PC-9 (cell line): ENCODE measurements at places on chromosomes 6 and 20. TPM values are rescaled to one million over a fixed set of nuclear protein-coding genes. Genes with fewer than 3 reads are reported as not detected.

DNA sequence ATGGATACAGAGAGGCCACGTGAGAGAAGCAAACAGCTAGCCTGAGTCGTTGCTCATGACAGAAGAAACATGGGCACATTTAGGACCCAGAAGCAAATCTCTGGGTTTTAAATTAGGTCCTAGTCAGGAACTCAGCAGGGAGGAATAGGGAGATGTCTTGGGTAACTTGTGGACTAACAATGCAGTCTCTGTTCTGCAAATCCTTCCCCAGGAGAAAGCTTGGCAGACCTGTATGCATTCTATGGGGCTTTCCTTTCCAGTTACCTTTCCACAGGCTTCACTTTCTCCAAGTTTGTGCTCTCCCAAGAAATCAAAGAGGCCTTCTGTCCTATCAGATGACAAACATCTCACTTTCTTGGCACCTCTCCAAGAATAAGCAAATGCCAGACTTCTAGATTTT is 47.2 kb upstream of the PLCB4 start:
- DNase-seq, result peak; percentile 49

- no peak for DNase-seq
Measured at GRCh38 chr20:55934146-55934545, 71.2 kb downstream of the CBLN4 start.

DNA sequence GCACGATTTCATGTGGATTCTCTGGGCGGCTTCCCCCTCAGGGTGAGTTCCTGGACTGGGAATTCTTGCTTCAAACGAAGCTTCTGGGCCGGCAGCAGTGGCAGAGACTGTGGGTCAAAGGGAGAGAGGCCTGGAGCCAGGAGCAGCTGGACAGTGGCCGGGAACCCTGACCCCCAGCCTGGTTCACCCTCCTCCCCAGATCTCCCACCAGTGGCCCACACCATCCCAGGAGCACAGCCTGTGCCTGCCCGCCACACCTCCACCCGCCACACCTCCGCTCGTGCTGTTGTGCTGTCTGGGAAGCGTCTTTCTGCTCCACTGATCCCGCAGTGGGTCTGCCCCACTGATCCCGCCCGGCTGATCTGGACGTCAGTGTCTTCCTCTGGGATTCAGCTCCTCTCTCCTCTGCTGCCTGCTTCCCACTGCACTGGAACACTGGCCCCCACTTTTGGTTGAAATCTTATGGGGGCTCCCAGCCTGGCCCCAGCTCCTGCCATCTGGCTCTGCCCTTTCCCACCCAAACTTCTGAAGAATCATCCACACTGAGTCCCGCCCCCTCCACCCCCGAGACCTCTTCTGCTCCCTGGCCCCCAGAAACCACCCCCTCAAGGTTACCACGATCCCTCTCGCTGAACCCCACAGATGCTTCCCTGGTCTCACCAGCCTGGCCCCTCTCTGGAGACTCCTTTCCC is 9.8 kb downstream of the ZBP1 start:
- DNase-seq, result no peak

- no peak for DNase-seq
Measured at GRCh38 chr6:157260735-157261410, 62.4 kb downstream of the TMEM242 start.

The IP6K3 gene
- not detected in 2 replicates for total RNA-seq

DNA sequence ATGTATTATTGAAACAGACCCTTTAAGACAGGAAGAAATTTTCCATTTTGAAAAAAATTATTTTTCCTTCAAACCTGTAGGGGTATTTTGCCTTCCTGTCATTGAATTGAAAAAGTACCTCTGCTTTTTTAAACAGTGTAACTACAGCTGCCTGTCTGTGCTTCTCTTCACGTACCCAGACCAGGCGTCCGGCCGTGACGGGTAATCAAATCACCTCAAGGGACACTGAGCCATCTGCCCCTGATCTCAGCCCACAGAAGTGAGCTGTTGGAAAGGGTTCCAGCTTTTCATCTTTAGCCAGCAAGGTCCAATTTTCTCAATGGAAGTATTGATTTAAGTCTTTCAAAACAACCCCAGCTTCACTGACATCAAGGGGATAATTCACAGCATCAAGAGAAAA is 58.0 kb downstream of the SLC35D3 start:
- DNase-seq, result no peak

The RIPPLY2 gene
- total RNA-seq, result not detected in 2 replicates

- no peak for DNase-seq
Measured at GRCh38 chr6:3715285-3715684, 36.2 kb downstream of the PXDC1 start.

The PARD6B gene
- total RNA-seq, result 52.2 and 80.3 TPM in 2 replicates

- DNase-seq, result no peak
Measured at GRCh38 chr6:124956018-124956417, 6.2 kb upstream of the RNF217 start.

DNA sequence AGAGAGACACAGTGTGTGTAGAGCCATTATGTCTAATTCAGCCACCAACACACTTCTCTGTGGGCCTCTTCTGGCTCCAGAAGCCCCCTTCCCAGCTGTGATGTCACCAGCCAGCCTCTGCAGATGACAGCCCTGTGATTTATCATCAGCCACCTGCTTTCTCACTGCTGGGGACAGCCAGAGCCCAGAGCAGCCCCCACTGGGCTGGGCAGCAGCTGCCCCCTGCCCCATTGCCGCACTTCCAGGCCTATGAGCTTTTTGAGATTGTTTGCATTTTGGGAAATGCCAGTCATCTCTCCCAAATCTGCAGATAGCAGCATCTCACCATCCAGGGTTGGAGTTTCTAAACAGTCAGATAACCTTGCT is 21.9 kb upstream of the STX16 start:
- DNase-seq, result no peak

DNA sequence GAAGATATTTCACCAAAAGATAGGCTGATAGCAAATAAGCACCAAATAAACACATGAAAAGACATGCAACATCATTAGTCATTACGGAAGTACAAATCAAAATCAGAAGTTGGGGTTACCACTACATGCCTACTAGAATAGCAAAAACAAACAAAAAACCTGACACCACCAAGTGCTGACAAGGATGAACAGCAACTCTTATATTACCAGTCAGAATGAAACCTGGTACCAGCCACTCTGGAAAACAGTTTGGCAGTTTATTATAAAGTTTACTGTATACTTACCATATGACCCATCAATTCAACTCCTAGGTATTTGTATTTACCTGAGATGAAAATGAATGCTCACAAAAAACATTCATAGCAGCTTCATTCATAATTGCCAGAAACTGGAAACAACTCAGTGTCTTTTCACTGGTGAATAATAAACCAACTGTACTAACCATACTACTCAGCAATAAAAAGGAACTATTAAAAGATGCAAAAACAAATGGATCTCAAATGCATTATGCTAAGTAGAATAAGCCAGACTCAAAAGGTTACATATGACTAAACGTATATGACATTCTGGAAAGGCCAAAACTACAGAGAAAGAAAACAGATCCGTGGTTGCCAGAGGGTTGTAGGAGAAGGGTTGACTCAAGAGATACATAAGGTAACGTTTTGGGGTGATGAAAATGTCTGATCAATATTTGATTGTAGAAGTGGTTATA is 33.0 kb downstream of the NUP153 start:
- no peak for DNase-seq

- DNase-seq, result no peak
Measured at GRCh38 chr6:72890233-72890632, 268.4 kb downstream of the KCNQ5 start.

GRCh38 chr20:2596673-2597279 is 55.7 kb upstream of the NOP56 start:
- no peak for DNase-seq

GRCh38 chr6:78222226-78222625 is 569.4 kb downstream of the MEI4 start:
- DNase-seq, result no peak

The BTN1A1 gene
- not detected in 2 replicates for total RNA-seq

DNA sequence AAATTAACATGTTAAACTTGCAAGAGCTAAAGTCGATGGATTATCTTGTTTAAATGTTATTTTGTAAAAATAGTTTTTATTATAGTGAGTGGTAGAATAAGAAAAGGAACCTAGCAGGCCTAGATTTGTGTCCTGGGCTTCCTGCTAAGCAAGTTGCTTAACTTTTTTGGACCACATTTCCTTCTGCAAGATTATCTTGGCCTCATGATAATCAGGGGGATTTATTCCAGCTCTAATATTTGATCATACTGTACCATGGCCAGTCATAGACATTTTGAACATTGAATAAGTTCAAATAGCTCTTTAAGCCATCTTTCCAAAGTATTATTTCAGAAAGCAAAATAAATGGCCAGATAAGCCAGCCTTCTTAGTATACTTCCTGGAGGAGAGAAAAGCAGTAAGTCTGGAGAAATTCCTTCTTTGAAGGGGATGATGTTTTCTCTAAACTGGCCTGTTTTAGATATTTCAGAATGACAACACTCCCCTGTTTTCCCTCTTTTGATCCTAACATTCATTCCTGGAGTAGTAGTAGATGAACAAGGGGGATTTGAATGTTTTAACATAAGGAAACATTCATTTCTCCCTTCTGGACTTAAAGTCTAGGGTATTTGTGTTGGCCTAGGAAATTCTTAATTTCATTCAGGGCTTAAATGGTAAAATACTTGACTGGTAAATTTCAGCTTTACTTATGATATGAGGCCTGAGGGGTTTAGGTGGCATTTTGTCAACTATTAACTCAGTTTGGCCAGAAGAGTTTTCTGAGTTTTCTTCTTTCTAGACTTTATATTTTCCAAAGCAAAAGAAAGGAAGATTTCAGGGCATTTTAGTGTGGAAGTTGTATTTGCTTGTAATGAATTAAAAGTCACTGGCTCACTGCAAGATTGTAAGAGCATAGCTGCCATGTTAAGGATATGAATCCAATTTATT is 108.8 kb upstream of the SCGN start:
- no peak for DNase-seq
